Suppressor macrophage (primary cell): ENCODE measurements at places on chromosomes 11 and 22.

DNA sequence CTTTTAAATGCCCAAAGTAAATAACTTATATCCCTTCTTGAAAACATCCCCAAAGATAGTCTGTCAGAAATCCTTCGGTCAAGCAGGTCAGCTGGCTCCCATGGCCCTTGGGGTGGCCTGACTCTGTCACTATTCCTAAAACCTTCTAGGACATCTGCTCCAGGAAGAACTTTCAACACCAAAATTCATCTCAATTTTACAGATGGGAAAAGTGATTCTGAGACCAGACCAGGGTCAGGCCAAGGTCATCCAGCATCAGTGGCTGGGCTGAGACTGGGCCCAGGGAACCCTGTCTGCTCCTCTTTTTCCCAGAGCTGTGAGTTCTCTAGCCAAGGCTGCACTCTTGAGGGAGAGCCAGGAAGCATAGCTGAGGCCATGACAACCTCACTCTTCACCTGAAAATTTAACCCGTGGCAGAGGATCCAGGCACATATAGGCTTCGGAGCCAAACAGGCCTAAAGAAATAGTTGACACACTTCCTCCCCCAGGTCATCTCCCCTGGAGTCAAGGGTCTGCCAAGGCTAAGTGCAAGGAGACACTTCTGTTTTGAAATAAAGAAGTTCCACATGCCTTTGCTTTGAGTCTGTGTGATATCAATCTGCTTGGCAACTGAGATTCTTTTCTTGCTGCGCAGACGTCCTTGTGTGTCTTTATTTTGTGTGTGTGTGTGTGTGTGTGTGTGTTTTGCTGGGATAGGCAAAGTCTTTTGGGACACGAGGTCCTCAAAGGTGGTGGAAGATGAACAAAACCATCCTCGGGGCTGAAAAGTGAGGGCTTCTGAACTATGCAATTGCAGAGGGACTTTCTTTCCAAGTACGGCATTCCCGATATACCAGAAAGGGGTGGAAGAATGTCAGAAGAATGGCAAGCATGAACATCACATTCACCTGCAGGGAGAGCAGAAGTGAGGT, 16.8 kb upstream of the PRG2 start:
- DNase-seq: no peak

DNA sequence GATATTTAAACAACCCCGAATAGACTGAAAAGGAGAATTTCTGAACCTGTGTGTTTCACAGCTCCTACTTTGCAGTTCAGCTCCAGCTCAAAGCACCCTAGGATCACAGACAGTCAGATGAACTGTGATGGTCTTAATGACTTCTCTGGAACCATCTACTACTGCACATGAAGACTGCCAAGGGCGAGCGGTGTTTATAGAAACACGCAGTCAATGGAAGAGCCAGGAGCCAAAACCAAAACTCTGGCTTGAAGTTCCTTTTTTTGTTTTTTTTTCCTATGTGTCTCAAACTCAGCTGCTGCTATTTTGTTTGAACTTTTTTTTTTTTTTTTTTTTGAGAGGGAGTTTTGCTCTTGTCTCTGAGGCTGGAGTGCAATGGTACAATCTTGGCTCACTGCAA, 382.6 kb upstream of the SYN3 start:
- DNase-seq: no peak

- DNase-seq: no peak
Measured at GRCh38 chr11:79042824-79043223, 398.0 kb downstream of the TENM4 start.

- no peak for DNase-seq
Measured at GRCh38 chr11:77299528-77299993, 1.9 kb downstream of the GDPD4 start.
